ENCODE measurements at places on chromosomes 16 and 17.

- no peak for DNase-seq
Observed at GRCh38 chr16:2795395-2796143, 2.7 kb upstream of the PRSS41 start.

DNA sequence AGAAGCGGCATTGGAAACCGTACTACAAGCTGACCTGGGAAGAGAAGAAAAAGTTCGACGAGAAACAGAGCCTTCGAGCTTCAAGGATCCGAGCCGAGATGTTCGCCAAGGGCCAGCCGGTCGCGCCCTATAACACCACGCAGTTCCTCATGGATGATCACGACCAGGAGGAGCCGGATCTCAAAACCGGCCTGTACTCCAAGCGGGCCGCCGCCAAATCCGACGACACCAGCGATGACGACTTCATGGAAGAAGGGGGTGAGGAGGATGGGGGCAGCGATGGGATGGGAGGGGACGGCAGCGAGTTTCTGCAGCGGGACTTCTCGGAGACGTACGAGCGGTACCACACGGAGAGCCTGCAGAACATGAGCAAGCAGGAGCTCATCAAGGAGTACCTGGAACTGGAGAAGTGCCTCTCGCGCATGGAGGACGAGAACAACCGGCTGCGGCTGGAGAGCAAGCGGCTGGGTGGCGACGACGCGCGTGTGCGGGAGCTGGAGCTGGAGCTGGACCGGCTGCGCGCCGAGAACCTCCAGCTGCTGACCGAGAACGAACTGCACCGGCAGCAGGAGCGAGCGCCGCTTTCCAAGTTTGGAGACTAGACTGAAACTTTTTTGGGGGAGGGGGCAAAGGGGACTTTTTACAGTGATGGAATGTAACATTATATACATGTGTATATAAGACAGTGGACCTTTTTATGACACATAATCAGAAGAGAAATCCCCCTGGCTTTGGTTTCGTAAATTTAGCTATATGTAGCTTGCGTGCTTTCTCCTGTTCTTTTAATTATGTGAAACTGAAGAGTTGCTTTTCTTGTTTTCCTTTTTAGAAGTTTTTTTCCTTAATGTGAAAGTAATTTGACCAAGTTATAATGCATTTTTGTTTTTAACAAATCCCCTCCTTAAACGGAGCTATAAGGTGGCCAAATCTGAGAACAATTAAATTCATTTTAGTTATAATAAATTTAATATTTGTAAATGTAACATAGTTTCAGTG, 1.7 kb downstream of the HEXIM1 start:
- peak; percentile 83 for DNase-seq

DNA sequence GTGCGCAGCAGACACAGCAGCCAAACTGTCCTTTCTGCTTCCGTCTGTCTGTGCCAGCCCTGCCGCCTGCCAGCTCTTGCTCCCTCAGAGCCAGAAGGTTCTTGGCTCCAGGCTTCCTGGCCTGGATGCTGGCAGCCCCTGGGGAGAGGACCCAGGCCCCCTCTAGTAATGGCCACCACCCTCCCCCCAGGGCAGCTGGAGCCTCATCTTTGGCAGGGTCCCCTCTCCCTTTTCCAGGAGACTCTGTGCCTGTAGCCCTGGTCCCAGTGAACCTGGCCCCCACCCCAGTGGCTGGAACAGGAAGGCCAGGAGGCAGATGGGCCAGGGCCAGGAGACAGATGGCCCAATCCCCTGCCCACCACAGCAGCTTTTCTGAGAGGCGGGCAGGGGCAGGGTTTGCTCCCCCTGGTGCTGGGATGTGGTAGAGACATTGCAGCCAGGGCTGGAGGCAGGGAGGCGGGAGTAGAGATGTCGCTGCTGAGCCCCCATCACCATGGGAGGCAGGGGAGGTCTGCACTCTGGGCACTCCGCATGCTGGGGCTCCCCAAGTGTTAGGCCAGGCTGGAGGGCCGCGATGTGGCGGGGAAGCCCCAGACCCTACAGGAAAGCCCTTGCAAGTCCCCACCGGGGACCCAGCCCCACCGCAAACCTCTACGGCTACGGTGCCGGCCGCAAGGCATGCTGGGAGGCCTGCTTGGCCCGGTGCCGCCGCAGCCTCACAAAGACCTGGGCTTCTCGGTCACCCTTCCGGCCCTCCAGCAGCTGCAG, 16.7 kb downstream of the UNC13D start:
- DNase-seq, result peak; percentile 84

DNA sequence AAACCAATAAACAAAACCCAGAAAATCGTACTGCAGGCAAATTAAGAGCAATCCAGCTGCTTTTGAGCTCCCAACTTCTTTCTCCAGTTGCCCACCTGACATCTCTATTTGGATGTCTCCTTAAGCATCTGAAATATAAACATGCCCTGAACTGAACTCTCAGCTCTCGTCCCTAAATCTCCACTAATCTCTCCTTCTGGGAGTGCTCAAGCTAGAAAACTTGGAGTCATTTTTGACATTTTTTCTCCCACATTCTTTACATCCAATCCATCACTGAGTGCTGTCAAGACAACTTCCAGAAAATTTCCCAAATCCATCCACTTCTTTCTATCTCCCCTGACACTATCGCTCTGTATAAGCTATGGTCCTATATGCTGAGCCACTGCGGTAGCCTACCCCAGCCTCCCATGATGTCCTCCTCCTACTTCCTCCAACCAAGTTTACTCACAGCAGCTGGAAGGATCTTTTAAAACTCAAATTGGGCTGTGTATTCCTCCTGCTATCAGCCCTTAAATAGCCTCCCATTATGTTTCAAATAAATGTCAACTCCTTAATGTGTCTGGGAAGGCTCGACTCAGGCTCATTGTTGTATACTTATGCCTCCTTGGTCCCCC, 53.1 kb downstream of the HS3ST3B1 start:
- no peak for DNase-seq

DNA sequence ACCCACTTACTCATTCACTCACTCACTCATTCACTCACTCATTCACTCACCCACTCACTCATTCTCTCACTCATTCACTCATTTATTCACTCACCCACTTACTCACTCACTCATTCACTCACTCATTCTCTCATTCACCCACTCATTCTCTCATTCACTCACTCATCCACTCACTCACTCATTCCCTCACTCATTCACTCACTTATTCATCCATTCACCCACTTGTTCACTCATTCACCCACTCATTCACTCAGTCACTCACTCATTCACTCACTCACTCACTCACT, 7.6 kb upstream of the CPSF4L start:
- no peak for DNase-seq

DNA sequence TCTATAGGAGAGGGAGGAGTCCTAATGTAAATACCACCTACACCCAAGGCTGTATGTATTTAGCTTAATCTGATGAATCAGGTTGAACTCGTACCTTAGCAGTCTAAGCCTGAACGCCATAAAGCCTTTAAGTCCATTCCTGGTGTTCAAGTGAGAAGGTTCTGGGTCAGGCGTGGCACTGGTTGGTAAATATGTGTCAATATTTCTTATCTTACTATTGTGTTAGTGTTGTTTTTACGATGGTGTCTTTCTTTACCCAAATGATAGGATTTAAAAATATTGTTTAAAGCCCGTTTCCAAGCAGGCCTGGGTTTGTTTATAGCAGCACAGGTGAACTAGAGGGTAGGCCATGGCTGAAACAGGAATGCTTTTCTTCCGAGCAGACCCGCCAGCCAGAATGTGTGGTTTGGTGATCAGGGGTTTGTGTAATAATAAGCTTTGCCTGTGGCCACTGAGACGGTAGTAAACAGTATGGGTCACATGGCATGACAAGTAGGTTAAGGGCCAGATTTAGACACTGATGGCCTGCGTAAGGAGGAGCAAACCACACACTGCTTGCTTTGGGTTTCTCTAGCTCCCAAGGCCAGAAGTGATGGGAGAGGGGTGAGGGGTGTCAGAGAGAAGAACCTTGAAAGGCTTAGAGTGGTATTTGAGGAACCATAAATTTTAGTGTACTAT, 3.3 kb downstream of the TMEM94 start:
- DNase-seq, result no peak

DNA sequence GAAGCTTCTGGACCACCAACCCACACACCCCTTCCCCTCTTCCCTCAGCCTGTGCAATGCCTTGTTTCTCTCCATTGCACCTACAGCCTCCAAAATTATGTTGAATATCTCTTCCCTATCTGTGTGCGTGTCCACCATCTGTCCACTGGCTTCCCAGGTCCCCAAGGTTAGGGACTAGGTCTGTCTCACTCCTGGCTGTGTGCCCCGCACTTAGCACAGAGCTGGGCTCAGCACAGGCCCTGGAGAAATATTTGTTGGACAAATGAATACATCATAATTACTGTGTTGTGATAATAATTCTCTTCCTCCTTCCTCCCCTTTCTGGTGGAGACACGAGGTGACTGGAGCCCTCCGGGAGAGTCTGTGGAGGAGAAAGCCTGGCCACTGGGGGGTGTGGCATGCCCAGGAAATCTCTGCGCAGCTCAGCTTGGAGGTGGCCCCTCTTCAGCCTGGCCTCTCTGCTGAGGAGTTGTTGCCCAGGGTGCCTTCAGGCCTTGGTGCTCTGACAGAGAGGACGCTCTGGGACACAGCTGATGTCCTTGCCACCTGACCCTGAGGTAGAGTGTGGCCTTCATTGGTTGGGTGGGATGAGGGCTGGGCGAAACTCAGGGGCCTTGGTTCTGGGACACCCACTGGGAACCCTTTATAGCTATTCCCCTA, 3.3 kb upstream of the BRD7 start:
- peak; percentile 42 for DNase-seq

DNA sequence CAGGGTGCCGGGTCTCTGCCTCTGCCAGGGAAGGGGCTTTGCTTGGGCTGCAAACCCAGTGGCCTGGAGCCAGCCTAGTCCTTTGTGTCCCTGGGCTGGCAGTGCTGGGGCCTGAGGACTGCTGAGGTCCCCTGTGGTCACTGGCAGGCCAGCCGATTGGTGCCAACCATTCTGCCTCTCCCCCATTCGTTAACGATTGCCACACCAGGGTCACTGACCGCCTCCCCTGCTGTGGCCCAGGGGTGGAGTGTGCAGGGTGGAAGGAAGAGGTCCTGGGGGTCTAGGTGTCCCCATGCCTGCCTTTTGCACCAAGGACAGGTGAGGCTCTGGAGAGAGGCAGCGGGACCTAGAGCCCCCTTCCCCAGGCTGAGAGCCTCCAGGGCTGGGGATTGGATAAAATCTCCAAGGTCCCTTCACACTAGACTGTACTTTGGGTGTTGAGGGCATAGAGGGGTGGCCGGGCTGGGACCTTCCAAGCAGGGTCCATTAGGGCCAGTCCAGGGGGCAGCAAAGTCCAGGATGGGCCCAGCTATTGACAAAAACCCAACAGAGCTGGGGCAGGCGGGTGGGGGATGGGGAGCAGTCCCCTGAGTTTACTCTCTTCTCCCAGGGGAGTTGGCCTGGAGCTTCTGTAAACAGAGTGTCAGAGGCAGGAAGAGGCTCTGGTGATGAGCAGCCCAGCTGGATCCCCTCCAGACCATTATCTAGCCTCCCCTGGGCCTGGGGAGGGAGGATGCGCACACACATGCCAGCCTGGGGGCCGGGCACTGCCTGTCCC, 1.1 kb downstream of the VASN start:
- DNase-seq, result no peak

DNA sequence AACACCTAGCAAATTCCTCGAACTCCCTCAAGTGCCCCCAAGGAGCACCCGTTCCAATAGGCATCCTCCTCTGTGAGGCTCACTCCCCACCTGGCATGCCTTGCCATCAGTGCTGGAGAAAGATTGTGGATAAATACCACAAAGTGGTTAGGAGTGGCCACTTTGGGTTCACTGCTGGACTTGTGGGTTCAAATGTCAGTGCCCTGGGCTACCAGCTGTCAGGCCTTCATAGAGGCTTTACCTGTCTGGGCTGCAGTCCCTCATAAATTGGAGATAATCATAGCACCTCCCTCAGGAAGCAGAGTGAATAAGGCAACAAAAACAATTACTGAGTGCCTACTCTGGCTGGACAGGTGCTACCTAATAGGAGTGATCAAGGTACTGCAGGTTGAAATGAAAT, 1.5 kb upstream of the SYT17 start:
- DNase-seq, result no peak

DNA sequence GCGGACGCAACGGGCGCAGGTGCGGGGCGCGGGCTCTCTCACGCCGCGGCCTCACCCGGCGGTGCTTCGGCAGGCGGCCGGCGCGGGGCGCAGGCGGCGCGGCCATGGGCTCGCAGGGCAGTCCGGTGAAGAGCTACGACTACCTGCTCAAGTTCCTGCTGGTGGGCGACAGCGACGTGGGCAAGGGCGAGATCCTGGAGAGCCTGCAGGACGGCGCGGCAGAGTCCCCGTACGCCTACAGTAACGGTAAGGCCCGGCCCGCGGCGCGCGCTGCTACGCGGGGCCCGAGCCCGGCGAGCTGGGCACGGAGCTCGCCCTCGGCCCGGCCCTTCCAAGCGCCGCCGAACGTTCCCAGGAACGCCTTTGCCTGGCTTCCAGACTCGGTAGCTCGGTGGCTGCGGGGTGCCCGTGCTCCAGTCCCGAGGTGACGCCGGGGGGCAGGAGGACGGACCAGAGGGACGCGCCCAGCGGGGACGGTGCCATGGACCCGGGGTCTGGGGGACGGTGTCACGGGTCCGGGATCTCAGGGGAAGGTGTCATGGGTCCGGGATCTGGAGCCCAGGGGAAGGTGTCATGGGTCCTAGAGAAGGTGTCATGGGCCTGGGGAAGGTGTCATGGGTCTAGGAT, 435 bp downstream of the RAB40C start:
- DNase-seq, result peak; percentile 63

DNA sequence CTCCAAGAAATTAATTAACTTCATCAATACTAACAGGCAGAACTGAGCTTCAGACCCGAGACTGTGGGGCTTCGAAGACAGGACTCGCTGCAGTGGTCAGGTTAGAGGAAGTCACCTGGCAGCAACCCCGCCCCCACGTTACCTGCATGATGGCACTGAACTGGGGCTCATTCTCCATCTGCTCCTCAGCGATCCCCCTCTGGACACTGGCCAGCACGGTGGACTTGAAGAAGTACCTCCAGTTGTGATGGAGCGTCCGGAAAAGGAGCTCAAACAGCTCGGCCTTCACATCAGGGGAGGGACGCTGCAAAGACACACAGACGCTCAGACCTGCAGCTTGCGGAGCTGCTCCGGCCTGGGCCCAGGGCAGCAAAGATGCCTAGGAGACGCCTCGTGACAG, 40.9 kb upstream of the GSG1L start:
- no peak for DNase-seq

DNA sequence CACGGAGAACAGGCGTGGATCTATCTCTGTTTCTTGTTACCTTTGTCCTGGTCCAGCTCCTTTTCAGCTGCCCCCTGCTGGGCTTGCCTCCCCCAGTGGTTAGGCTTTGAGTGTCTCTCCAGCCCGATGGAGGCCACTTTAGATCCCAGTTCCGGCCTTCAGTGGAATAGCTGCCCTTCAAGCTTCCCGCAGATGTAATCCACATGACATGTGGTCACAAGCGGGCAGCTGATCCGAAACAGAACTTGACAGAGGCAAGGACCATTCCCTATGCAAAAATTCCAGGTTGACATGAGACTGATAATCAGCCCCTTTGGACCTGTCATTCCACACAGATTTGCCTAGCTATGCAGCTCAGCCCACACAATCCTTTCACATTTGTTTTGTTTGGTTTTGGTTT, 40.6 kb upstream of the AQP8 start:
- DNase-seq, result no peak

All from Right ventricle myocardium superior (tissue), 1 donor.